Osteoblast (primary cell): ENCODE measurements at places on chromosomes 3 and 15. TPM values are rescaled to one million over a fixed set of nuclear protein-coding genes. Genes with fewer than 3 reads are reported as not detected.

GRCh38 chr3:117922039-117922438 is 1112.6 kb downstream of the IGSF11 start:
- H3K27me3 ChIP-seq = no peaks in the 10 kb centered on the region
- H3K4me3 ChIP-seq = no peak overlapping the region
- H3K36me3 ChIP-seq = no peaks in the 10 kb centered on the region
- DNase-seq = no peak
- no peak overlapping the region for H3K27ac ChIP-seq

The DAPK2 gene
- 23.5 and 31.8 TPM in 2 replicates for total RNA-seq

GRCh38 chr15:71231758-71232157 is 116.5 kb downstream of the THSD4 start:
- peaks cover 3% of the 10 kb centered on the region for H3K4me1 ChIP-seq
- no peaks in the 10 kb centered on the region for H3K36me3 ChIP-seq
- no peak overlapping the region for H3K27ac ChIP-seq
- no peak overlapping the region for H3K4me3 ChIP-seq
- no peak for DNase-seq

DNA sequence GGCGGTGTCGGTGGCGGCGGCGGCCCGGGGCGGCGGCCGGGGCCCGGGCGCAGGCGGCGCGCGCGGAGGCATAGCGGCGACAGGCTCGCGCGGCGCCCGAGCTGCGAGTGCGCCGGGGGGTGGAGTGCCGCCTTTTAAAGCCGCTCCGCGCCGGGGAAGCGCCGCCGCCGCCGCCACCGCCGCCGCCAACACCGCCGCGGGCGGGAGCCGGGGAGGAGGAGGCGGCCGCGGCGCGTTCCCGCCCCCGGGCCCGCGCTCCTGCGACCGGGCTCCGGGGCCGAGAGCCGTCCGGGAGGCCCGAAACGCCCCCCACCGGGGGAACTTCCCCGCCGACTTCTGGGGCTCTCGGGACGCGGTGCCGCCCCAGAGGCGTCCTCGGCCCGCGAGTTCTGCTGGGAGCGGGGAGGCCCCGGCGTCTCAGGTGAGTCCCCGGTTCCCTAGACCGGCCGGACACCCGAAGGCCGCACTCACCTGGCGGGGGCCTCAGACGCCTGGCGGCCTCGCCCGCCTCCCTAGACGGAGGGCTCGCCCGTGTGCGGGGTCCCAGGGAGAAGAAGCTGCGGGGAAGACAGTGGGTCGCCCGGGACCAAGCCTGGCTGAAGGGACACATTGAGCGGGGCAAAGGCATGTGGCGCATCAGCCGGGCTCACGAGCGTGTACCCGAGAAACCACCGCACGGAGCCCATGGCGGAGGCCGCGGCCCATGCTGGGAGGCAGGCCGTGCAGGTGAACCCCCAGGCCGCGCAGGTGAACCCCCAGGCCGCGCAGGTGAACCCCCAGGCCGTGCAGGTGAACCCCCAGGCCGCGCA is at the start of gene PCSK6:
TSS of gene PCSK6 (minus strand) at position 109 of the 809 bp plus-strand sequence. CDS start at position 72, 37 bp downstream.
- no peak within 1 kb of the TSS for H3K27ac ChIP-seq
- H3K36me3 ChIP-seq = no peaks in the 10 kb centered on the region
- peaks cover 35% of the 10 kb centered on the region for H3K27me3 ChIP-seq
- no peak within 1 kb of the TSS for H3K4me3 ChIP-seq

DNA sequence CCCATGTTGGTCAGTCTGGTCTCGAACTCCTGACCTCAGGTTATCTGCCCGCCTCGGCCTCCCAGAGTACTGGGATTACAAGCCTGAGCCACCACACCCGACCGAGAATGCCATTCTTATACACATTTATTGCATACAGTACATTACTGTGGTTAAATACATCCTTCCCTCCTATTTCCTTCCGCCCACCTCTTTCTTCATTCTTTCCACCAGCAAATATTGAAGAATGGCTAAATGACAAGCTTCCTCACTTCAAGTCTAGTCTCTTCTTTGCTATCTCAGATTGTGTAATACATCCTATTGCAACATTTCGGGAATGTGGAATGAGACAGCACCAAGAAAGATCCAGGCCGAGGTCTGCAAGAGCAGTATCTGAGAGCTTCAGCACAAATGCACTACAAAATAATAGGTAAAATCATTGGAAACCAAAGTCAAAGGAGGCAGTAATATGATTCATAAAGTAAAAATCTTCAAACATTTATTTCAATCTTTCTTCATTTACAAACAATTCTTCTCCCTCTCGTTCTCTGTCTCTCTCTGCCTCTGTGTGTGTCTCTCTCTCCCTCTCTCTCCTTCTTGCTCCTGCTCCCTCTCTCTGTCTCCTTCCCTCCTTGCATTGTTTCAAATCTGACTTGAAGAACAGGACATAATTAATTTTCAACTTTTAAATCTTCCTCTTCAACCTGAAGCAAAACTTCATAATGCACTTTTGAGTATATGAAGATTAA is 94.7 kb upstream of the TGFBR2 start:
- no peaks in the 10 kb centered on the region for H3K27me3 ChIP-seq
- H3K27ac ChIP-seq = peak overlapping the region; percentile 66
- DNase-seq = peak; percentile 76
- H3K36me3 ChIP-seq = no peaks in the 10 kb centered on the region

- DNase-seq = peak; percentile 18
- H3K4me3 ChIP-seq = no peak overlapping the region
- no peaks in the 10 kb centered on the region for H3K36me3 ChIP-seq
- H3K27me3 ChIP-seq = peaks cover 3% of the 10 kb centered on the region
- H3K4me1 ChIP-seq = no peaks in the 10 kb centered on the region
Measured at GRCh38 chr15:100372739-100373119, 31.0 kb upstream of the ADAMTS17 start.

The MCF2L2 gene
- total RNA-seq = under 0.01 TPM in 2 replicates

The TRPM1 gene
- under 0.01 TPM in 1 of 2 replicates, not detected in the other for total RNA-seq

- peak; percentile 93 for DNase-seq
- no peaks in the 10 kb centered on the region for H3K27me3 ChIP-seq
- H3K36me3 ChIP-seq = no peaks in the 10 kb centered on the region
- no peak overlapping the region for H3K4me3 ChIP-seq
- peak overlapping the region; percentile 52 for H3K27ac ChIP-seq
- peaks cover 4% of the 10 kb centered on the region for H3K4me1 ChIP-seq
Measured at GRCh38 chr15:90845201-90845949, 23.0 kb upstream of the FURIN start.

The IGSF11 gene
- total RNA-seq = under 0.01 and 0.36 TPM in 2 replicates
